Testis (tissue), 5 donors: ENCODE measurements at places on chromosomes 6 and 20. TPM values are rescaled to one million over a fixed set of nuclear protein-coding genes. Genes with fewer than 3 reads are reported as not detected.

The ZSCAN23 gene
- 2.4 TPM for polyA plus RNA-seq

The PAK5 gene
- polyA plus RNA-seq, result 0.21 TPM

The EPB41L1 gene
- polyA plus RNA-seq, result 49.8 TPM

The ANGPT4 gene
- 1.2 TPM for polyA plus RNA-seq

The ARFGEF2 gene
- 47.8 TPM for polyA plus RNA-seq

The VSX1 gene
- polyA plus RNA-seq, result 0.38 TPM

The SLC26A8 gene
- 160 TPM for polyA plus RNA-seq

The CCN6 gene
- 6.8 TPM for polyA plus RNA-seq
